HFFc6 (cell line): ENCODE measurements at places on chromosomes 3 and 15. TPM values are rescaled to one million over a fixed set of nuclear protein-coding genes. Genes with fewer than 3 reads are reported as not detected.

DNA sequence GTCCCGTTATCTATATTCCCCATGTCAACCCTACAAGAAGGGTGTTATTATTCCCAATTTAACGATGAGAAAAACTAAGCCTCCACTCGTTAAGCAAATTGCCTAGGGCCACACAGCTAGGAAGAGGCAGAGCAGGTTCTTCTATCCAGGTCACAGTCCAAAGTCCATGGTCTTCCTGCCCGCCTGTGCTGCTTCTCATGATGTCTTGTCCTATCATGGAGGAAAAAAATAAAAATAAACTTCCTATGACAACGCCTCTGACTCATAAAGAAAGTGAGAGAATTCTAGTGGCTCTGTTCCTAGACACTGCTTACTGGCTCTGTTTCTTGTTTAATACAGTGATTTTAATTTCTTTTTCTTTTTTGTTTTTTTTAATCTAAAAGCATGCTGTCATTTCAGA, 9.7 kb downstream of the COL8A1 start:
- DNase-seq: peak; percentile 59
- H3K4me1 ChIP-seq: peaks cover 92% of the 10 kb centered on the region
- H3K27ac ChIP-seq: peak overlapping the region; percentile 90
- peaks cover 8% of the 10 kb centered on the region for H3K36me3 ChIP-seq

GRCh38 chr15:100771746-100772145, 107.9 kb upstream of the ALDH1A3 start:
- H3K36me3 ChIP-seq: no peaks in the 10 kb centered on the region
- no peak overlapping the region for H3K27ac ChIP-seq
- no peak overlapping the region for H3K4me3 ChIP-seq
- H3K27me3 ChIP-seq: peaks cover 5% of the 10 kb centered on the region; the same call in 1 of the 2 replicates

GRCh38 chr3:79097964-79098660, 669.7 kb downstream of the ROBO1 start:
- no peak overlapping the region for H3K27ac ChIP-seq
- H3K36me3 ChIP-seq: no peaks in the 10 kb centered on the region
- no peaks in the 10 kb centered on the region; the same call in 1 of the 2 replicates for H3K27me3 ChIP-seq
- H3K4me3 ChIP-seq: no peak overlapping the region
- no peaks in the 10 kb centered on the region for H3K4me1 ChIP-seq

- H3K27ac ChIP-seq: no peak overlapping the region
- no peaks in the 10 kb centered on the region for H3K4me1 ChIP-seq
- no peak overlapping the region for H3K4me3 ChIP-seq
- no peak for DNase-seq
- no peaks in the 10 kb centered on the region for H3K36me3 ChIP-seq
Observed at GRCh38 chr15:60651734-60652141, 172.8 kb upstream of the ICE2 start.

Gene CCR1
- not detected in 2 replicates for total RNA-seq

- H3K27me3 ChIP-seq: peaks cover 6% of the 10 kb centered on the region
- H3K4me1 ChIP-seq: peaks cover 44% of the 10 kb centered on the region
- peak; percentile 77 for DNase-seq
- peak overlapping the region; percentile 89 for H3K27ac ChIP-seq
- H3K36me3 ChIP-seq: peaks cover 10% of the 10 kb centered on the region; the same call in 1 of the 2 replicates
Observed at GRCh38 chr15:25504307-25504706, 65.5 kb upstream of the UBE3A start.

Gene KY
- total RNA-seq: not detected in 3 replicates

Gene P2RY13
- not detected in 3 replicates for total RNA-seq

- H3K36me3 ChIP-seq: 0 out of 2 replicates have a peak, but pooled peaks cover 3% of the 10 kb centered on the region
- H3K27me3 ChIP-seq: no peaks in the 10 kb centered on the region
- peak overlapping the region; percentile 96 for H3K4me3 ChIP-seq
- peaks cover 29% of the 10 kb centered on the region for H3K4me1 ChIP-seq
- DNase-seq: peak; percentile 16
Observed at GRCh38 chr3:182793663-182794454, 555 bp downstream of the ATP11B start.

Gene ZNF660
- total RNA-seq: 0.05 TPM in 1 of 3 replicates, not detected in the others

DNA sequence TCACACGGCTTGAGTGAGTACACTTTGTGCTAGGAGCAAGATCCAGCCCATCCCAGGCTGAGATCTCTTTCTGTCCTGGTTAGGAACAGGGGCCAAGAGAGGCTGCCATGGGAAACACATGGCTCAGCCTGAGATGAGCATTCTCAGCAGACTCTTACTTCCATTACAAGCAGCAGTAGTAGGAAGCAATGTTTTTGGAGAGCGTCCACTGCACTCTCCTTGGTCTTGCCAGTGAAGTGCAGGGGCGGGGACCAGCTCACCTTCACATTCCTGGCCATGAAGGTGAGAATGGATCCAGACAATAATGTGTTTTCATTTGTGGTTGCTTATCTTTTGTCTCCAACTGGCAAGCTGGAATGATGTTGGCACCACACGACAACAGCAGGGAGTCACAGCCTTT, 24.7 kb downstream of the ZNF80 start:
- H3K4me1 ChIP-seq: no peaks in the 10 kb centered on the region
- no peak for DNase-seq
- H3K27me3 ChIP-seq: peaks cover 20% of the 10 kb centered on the region
- no peak overlapping the region for H3K27ac ChIP-seq
- H3K36me3 ChIP-seq: no peaks in the 10 kb centered on the region

DNA sequence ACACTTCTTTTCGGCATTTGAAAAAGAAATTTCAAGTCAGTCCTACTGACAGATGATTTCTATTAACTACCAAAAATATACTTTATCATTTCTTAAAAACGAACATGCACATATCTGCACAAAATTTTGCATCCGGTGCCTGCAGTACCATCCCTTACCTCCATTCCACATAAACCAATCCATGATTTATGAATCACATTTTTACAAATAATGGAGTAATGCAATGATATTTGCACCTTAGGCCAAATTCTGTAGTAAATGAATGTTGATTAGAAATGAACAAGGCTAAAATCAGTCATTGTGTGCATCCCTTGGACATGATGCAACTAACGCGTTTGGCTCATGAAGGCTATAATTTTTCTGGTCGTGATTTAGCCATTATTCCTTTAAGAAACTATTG, 46.5 kb downstream of the ROBO2 start:
- no peak overlapping the region for H3K27ac ChIP-seq
- no peaks in the 10 kb centered on the region for H3K4me1 ChIP-seq
- DNase-seq: no peak
- no peak overlapping the region for H3K4me3 ChIP-seq
- no peaks in the 10 kb centered on the region for H3K27me3 ChIP-seq

GRCh38 chr15:50876989-50877360, 31.5 kb upstream of the AP4E1 start:
- peaks cover 51% of the 10 kb centered on the region for H3K4me1 ChIP-seq
- H3K36me3 ChIP-seq: no peaks in the 10 kb centered on the region
- DNase-seq: peak; percentile 92

Gene DNAH12
- total RNA-seq: 0.02 to 0.12 TPM (median 0.05 TPM) in 3 replicates

DNA sequence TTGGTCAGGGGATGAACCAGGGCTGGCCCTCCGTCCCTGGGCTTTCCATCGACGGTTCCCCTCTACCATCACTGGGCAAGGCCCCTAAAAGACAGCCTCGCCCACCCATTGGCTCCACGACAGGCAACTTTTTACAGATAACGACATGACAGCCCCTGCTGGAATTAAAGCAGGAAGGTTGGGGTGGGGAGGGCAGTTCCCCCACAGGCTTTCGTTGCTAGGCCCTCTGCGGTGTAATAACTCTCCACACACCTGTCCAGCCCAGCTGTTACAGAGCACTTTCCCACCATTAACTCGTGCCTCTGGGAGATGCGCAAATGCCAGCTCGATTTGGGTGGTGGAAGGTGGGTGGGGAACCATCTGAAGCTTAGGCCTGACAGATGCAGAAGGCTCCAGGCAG, 264.2 kb upstream of the TLE3 start:
- peaks cover 21% of the 10 kb centered on the region for H3K27me3 ChIP-seq
- no peak overlapping the region for H3K4me3 ChIP-seq
- no peak for DNase-seq
- no peaks in the 10 kb centered on the region for H3K36me3 ChIP-seq
- peaks cover 6% of the 10 kb centered on the region; the same call in 1 of the 2 replicates for H3K4me1 ChIP-seq

DNA sequence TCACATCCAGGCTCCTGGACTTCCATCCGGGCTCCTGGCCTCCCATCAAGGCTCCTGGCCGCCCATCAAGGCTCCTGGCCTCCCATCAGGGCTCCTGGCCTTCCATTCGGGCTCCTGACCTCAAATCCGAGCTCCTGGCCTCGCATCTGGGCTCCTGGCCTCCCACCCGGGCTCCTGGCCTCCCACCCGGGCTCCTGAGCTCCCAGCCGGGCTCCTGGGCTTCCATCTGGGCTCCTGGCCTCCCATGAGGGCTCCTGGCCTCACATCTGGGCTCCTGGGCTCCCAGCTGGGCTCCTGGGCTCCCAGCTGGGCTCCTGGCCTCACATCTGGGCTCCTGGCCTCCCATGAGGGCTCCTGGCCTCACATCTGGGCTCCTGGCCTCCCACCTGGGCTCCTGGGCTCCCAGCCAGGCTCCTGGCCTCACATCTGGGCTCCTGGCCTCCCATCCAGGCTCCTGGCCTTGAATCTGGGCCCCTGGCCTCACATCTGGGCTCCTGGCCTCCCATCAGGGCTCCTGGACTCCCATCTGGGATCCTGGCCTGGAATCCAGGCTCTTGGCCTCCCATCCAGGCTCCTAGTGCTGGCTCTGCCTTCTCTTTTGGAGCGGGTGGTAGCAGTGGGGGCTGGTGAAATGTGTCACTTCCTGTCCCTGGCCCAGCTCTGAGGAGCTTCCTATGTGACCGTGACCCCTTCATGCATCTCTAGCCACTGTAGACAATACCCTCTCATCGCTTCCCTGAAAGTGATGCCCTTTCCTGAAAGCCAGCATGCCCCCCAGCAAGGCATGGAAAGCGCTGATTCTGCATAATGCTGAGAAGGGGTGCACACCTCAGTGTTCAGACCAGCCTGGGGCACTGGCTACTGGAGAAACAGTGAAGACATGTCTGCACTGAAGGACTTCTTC, 62.7 kb upstream of the BLM start:
- no peak overlapping the region for H3K4me3 ChIP-seq
- DNase-seq: no peak
- H3K4me1 ChIP-seq: peaks cover 16% of the 10 kb centered on the region
- peaks cover 10% of the 10 kb centered on the region for H3K27me3 ChIP-seq
- H3K36me3 ChIP-seq: no peaks in the 10 kb centered on the region

Gene SMAD6
- total RNA-seq: 10.1 to 16.5 TPM (median 11.1 TPM) in 3 replicates

Gene LRRC15
- 127 and 165 TPM in 2 replicates for total RNA-seq

DNA sequence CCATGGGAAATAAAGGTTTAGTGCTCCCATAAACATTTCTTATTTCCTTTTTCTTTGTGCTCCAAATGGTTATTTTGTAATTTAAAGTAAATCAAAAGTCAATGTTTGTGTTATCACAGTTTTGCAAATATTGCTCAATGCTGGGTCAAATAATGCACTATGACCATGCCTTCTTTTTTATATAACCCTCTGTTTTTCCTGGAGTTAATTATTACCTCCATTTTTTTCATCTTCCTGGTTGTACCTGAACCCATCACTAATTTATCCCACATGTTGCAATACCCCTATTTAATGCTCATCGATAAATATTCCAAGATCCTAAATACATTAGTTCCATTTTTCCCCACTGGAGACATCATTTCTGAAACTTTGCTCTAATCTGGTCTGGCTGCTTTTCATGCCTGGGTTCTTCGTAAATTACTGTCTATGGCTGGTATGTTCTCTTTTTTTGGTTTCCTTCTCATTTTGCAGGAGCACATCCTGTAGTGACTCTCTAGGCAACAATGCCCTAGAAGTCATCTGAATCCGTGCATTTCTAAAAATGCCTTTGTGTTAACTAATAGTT, 66.4 kb downstream of the OXNAD1 start:
- H3K4me1 ChIP-seq: peaks cover 38% of the 10 kb centered on the region
- H3K4me3 ChIP-seq: no peak overlapping the region
- DNase-seq: no peak
- H3K27me3 ChIP-seq: peaks cover 5% of the 10 kb centered on the region; the same call in 1 of the 2 replicates
- H3K27ac ChIP-seq: peak overlapping the region; percentile 19; the same call in 1 of the 2 replicates

- H3K4me3 ChIP-seq: no peak overlapping the region
- H3K27me3 ChIP-seq: peaks cover 17% of the 10 kb centered on the region
- DNase-seq: no peak
- H3K27ac ChIP-seq: no peak overlapping the region
- H3K4me1 ChIP-seq: peaks cover 11% of the 10 kb centered on the region; the same call in 1 of the 2 replicates
- H3K36me3 ChIP-seq: no peaks in the 10 kb centered on the region; the same call in 1 of the 2 replicates
Observed at GRCh38 chr3:133997871-133998635, 31.7 kb downstream of the SLCO2A1 start.

GRCh38 chr3:147615035-147615434, 205.9 kb downstream of the ZIC1 start:
- H3K4me3 ChIP-seq: peak overlapping the region; percentile 83; the same call in 1 of the 2 replicates
- no peak for DNase-seq
- H3K27ac ChIP-seq: no peak overlapping the region; the same call in 1 of the 2 replicates
- no peaks in the 10 kb centered on the region for H3K27me3 ChIP-seq

Gene RARB
- total RNA-seq: 0.09 to 1.9 TPM in 2 of 3 replicates, not detected in the other

GRCh38 chr3:124686028-124686670, 44.1 kb upstream of the UMPS start:
- H3K4me3 ChIP-seq: no peak overlapping the region
- DNase-seq: no peak
- H3K36me3 ChIP-seq: no peaks in the 10 kb centered on the region

GRCh38 chr3:28982906-28983305, 298.0 kb upstream of the RBMS3 start:
- H3K36me3 ChIP-seq: no peaks in the 10 kb centered on the region
- H3K27me3 ChIP-seq: peaks cover 5% of the 10 kb centered on the region
- H3K27ac ChIP-seq: no peak overlapping the region
- H3K4me1 ChIP-seq: no peaks in the 10 kb centered on the region

- peaks cover 48% of the 10 kb centered on the region; the same call in 1 of the 2 replicates for H3K4me1 ChIP-seq
- peak overlapping the region; percentile 64; the same call in 1 of the 2 replicates for H3K4me3 ChIP-seq
- no peak for DNase-seq
Observed at GRCh38 chr3:25424614-25425013, 3.4 kb upstream of the RARB start.

- peaks cover 33% of the 10 kb centered on the region for H3K4me1 ChIP-seq
- DNase-seq: no peak
- peak overlapping the region; percentile 36; the same call in 1 of the 2 replicates for H3K4me3 ChIP-seq
- H3K27me3 ChIP-seq: no peaks in the 10 kb centered on the region; the same call in 1 of the 2 replicates
- H3K27ac ChIP-seq: peak overlapping the region; percentile 10; the same call in 1 of the 2 replicates
Observed at GRCh38 chr3:87398168-87398801, 121.9 kb upstream of the POU1F1 start.

Gene TRIM42
- total RNA-seq: not detected in 3 replicates

DNA sequence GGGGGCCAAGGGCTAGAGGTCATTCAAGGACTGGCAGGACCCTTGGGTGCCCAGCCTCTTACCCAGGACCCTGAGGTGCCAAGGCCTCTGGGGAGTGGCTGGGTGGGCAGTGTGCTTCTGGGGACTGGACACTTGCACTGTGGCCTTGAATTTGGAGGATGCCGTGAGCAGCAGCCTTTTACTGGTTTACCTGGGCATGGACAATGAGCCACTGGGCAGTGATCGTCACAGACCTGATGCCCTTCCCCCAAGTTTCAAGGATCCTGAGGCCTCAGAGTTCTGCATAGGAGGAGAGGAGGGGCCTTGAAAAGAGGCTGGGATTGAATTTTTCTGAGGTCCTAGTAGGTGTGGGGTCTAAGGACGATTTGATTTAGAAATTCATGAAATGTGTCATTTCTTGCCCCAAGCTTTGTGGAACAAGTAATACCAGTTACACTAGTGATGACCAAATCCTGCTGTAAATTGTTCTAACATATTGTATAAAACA, 146.1 kb upstream of the TPM1 start:
- peak overlapping the region; percentile 62 for H3K4me3 ChIP-seq
- no peak for DNase-seq
- peaks cover 65% of the 10 kb centered on the region for H3K4me1 ChIP-seq
- H3K27ac ChIP-seq: peak overlapping the region; percentile 92

GRCh38 chr15:42171122-42171521, 14.7 kb upstream of the PLA2G4F start:
- H3K27ac ChIP-seq: no peak overlapping the region
- H3K36me3 ChIP-seq: peaks cover 45% of the 10 kb centered on the region
- no peaks in the 10 kb centered on the region; the same call in 1 of the 2 replicates for H3K27me3 ChIP-seq
- no peak for DNase-seq
- H3K4me1 ChIP-seq: no peaks in the 10 kb centered on the region

Gene GJD2
- total RNA-seq: not detected in 3 replicates
